Effector memory CD4-positive, alpha-beta T cell (primary cell): ENCODE measurements at places on chromosomes 4 and X.

DNA sequence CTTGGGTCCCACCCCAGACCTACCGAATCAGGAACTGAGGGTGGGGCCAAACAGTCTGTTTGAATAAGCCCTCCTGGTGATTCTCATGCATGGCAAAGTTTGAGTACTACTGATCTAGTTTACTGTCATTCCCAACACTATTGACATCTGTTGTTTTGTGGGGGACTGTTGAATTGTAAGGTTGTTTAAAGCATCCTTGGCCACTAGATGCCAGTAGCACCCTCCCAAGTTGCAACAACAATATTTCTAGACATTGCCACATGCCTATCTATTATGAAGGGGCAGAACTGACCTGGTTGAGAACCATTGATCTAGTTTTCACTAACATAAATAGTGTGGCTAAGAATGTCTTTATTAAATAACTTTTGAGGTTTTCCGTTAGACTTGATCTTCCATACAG lies 15.1 kb downstream of the TAF9B start:
- no peak for DNase-seq

DNA sequence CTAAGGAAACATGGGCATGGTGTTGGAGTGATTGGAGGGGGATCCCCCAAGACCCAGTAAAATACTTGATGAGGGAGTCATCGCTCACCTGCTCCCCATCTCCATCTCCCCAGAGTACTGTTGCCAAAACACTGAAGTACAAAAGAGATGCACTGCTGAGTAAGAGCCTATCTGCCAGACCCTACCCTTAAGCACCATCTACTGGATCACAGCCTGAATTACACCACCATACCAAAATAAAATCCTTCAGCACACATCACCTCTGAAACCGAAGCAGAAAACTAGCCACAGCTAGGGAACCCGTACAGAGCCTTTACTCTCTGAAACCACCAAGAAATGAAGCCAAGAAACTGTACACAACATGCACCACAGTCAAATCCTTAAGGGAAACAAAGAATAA lies 466.3 kb upstream of the ACTRT1 start:
- no peak for DNase-seq

DNA sequence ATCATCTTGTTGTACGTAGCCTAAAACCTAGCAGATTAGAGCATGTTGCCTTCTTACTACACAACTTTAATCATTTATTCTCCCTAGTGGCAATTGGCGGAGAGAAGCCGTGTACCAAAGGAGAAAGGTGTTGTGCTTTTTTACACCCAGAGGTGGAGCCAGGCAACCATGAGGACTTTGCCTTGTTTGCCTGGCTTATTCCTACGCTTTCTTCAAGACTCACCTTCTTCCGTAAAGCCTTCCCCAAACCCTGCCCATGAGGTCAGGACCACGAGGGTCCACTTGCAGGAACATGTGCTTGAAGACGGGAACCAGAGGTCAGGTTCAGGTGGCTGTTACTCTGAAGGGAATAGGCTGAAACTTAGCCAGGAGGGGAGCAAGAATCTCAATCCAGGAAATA lies 290.5 kb downstream of the RAB28 start:
- DNase-seq, result no peak

DNA sequence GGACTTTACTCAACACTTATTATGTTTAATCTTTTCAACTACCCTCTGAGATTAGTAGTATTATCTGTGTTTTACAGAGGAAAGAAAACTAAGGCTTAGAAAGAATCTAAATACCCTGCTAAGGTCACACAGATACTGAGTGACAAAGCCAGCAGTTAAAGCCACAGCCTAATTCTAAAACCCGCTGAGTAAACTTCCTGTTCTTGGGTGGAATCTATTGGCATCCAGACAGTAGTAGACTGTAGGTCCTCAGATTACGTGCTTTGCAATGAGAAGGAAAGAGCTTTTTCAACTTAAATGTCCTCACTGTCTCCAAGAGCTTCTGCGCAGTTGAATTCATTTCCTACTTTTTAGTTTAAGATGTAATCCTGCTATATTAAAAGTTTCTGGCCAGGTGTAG lies 126.0 kb downstream of the TENM3 start:
- DNase-seq, result no peak

GRCh38 chr4:112895811-112896608 lies 153.4 kb upstream of the ANK2 start:
- no peak for DNase-seq

GRCh38 chrX:8455557-8455956 lies 9.1 kb upstream of the VCX3B start:
- no peak for DNase-seq

- no peak for DNase-seq
These were observed 641.7 kb upstream of the AGA start for GRCh38 chr4:178083968-178084367.

GRCh38 chr4:137705171-137705783 lies 173.0 kb upstream of the PCDH18 start:
- DNase-seq, result no peak

DNA sequence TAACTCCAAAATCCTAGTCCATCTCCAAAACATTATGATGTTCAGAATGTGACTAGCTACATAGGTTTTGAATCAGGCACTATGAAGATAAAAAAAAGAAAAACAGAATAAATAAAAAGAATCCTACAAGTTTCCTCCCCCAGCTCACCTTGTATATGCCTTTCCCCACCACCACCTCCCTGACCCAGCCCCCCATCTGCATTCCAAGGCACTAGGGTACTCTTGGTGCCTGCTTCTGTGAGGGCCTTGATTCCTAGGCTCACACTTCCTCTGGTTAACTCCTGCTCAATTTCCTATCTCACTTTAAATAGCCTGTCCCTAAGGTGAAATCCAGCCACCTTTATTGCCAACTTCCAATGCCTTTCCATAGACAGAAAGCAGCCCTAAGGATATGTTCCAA lies 178.7 kb upstream of the ATOH1 start:
- no peak for DNase-seq

- DNase-seq, result peak; percentile 39
These were observed 557.6 kb upstream of the DIPK2B start for GRCh38 chrX:45758319-45758718.

DNA sequence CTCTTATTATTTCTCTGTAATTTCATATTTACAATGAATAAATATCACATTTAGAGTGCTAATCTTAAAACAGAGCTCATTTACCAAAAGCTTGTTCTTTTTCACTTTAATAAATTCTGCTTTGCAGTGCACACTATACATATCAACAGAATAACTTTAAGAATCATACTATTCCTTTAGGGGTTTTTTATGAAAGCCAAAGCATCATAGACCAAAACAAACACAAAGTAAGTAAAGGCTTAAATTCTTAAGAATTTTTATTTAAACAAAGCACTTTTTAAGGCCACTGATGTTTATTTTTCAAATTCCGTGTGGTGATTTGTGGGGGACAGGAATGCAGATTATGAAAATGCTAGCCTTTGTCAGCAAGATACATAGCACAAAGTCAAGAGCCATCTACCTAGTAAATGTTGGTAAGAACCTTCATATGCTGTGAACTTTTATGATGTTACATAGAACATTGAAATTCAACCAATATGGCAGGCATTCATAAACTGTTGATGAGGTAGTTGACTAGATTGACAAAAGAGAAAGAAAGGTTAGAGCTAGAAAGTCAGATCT lies 17.8 kb downstream of the TIGD2 start:
- DNase-seq, result no peak

GRCh38 chr4:140212194-140212593 lies 58.2 kb upstream of the MAML3 start:
- no peak for DNase-seq

DNA sequence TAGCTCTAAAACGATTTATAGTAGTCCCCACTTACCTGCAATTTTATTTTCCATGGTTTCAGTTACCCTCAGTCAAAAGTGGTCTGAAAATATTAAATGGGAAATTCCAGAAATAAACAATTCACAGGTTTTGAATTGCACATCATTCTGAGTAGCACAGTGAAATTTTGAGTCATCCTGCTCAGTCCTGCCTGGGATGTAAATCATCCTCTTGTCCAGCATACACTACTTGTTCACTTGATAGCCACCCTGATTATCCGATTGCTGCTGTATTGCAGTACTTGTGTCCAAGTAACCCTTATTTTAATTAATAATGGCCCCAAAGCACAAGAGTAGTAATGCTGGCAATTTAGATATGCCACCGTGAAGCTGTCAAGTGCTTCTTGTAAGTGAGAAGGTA lies 23.5 kb upstream of the BDH2 start:
- DNase-seq, result no peak

DNA sequence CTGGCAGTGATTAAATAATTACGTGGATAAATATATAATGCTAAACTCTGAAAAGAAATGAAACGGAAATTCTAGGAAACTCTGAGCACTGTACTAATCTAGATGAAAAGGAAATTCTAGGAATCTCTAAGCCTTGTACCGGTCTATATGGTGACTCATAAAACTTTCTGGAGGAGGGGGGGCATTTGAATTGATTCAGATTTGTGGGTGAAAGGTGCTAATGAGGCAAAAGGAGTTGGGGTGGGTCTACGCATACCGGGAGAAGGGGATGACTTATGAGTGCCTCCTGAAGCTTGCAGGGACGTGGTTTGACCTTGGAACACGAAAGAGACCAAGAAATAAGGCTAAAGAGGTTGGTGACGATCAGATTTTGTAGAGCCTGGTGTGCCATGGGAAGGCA lies 151.7 kb upstream of the CASK start:
- DNase-seq, result no peak

DNA sequence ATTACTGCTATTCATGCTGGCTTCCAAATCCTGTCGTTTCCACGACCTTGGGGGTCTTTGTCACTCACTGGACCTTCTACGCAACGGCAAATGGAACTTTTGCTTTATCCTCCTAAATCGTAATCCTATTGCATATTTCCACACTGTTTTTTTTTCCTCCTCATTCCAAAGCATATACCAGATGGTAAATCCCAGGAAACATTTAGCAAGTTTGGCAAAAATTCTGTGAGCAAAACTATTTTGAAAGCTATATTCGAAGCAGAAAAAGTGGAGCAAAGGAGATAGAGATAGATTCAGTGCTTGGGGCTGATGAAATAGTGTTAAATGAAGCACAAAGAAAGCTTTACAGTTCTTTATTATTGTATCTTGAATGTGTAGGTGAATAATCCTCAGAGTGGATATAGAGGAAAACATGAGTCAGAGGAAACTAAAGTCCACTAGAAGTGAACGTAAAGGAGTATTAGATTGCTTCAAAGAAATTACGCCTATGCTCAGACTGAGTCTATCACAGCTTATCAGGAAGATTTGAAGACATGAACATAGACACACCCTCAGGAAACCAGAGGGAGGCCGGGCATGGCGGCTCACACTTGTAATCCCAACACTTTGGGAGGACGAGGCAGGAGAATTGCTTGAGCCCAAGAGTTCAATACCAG lies 50.2 kb upstream of the FAM9A start:
- DNase-seq, result no peak

- no peak for DNase-seq
These were observed 204.1 kb downstream of the LDB2 start for GRCh38 chr4:16694173-16694883.

DNA sequence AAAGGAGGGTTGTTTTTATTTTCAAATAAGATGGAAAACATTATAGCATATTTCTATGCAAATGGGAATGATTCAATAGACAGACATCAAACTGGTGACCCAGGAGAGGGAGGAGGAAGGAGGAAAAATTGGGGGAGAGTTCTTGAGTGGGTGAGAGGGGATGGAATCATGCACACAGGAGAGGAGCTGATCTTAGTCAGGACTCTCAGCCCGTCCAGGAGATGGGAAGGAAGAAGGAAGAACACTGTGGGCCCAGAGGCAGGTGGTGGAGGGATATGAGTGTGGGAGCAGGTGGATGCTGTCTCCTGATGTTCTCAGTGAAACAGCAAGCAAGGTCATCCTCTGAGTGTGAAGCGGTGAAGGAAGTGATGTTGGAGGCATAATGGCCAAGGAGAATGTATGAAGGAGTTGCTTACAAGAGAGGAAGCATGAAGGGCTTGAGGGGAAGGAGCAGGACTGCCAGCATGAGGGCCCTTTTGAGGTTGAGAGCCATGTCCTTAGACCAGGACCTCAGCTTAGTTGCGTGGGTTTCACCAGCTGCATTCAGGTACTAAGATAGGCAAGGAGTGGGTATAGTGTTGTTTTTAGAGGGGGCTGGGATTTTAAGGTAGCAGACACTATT lies 161.7 kb upstream of the NAP1L5 start:
- DNase-seq, result no peak

- no peak for DNase-seq
These were observed 52.1 kb upstream of the CDKN2AIP start for GRCh38 chr4:183392377-183392776.

- DNase-seq, result no peak
These were observed 8.2 kb downstream of the MCTS1 start for GRCh38 chrX:120612086-120612485.
